GM20000 (cell line): ENCODE measurements at places on chromosomes 6 and 20.
A peak's percentile ranks its signal among the peaks of the same experiment; 100 is the strongest.

GRCh38 chr6:153758516-153758915 is 280.5 kb upstream of the OPRM1 start:
- DNase-seq = no peak

- no peak for DNase-seq
Observed at GRCh38 chr6:145271577-145271976, 463.7 kb downstream of the EPM2A start.

DNA sequence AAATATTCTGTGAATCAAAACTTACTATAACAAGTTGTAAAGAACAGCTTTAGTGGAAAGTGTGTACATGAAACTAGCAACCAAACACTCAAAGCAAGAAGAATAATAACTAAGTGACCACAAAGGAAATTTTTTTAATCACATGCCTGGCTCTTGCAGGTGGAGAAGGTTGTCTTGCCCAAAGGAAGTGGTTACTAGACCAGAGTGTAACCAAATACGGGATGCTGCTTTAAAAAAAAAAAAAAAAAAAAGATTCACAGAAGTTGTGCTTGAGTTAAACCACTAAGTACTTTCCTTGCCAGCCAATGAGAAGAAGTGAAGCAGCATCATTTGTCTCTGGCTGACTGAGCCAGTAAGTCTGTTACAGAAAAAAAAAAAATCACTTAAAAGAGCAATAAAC is 19.1 kb upstream of the HLA-DQB1 start:
- DNase-seq = peak; percentile 64

DNA sequence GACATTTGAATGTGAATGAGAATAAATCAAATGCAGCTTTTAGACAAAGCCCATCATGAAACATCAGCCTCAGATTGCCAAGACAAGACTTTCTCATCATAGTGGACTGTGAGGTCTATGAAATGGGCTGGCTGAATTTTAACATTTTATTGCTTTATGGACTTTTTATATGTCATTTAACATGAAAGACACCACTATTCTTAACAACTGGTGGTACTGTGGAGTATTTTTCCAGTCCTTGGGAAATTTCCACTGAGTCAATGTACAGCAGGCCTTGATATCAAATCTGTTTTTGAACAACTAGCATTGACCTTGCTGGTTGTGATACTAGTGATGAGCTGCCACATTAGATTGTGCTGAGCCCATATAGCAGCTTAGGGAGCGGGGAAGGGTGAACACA is 326.6 kb upstream of the CITED2 start:
- DNase-seq = no peak

DNA sequence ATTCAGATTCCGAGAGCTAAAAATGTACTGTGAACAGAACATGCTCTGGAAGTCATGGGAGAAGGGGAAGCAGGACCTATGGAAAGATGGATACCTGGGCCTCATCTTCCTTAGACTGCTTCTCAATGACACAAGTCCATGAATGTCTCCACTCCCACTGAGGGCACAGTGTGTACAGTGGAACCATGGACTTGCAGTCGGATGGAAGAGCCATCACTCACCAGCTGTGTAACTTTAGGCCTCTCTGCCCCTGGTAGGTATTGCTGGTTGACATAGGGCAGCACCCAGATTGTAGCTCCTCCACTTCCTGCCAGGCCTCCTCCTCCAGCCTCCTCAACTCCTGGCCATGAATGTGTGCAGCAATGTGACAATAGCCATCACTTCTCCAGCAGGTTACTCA is 52.5 kb downstream of the MAFB start:
- DNase-seq = no peak

DNA sequence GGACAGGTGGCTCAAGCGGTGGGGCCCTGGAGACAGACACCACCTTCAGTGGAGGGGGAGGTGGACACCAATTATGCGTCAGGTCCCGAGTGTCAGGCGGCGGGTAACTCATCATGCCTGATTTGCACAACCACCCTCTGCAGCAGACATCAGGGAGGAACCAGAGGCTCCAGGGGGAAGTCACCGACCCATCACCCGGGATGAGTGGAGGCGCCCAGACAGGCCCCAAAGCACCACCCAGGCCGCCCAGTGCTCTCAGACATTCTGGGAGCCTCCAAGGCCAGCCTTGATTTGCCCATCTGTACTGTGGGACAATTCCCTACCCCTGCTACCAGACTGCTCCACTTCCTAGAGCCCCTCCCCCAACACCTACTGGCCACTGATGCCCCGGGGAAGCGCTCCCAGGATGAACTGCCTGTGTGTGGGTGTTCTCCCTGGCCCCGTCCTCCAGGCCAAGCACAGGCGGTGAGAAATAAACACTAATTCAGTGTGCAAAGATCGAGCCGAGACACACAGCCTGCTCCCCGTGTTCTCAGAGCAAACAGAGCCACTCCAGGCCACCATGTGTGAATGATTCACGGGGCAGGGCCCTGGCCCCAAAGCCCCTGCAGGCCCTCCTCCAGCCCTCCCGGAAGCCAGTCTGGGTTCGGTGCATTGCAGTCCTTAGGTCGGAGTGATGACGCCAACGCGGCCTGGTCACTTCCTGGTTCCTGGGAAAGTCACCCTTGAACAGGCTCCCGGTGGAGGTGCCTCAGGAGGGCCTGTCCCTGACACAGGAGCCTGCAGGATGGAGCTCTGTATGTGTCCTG is 107.2 kb downstream of the ASXL1 start:
- no peak for DNase-seq

- no peak for DNase-seq
Observed at GRCh38 chr6:118768904-118769325, 117.5 kb upstream of the CEP85L start.

- DNase-seq = no peak
Observed at GRCh38 chr6:104954190-104954797, 2.6 kb upstream of the LIN28B start.

DNA sequence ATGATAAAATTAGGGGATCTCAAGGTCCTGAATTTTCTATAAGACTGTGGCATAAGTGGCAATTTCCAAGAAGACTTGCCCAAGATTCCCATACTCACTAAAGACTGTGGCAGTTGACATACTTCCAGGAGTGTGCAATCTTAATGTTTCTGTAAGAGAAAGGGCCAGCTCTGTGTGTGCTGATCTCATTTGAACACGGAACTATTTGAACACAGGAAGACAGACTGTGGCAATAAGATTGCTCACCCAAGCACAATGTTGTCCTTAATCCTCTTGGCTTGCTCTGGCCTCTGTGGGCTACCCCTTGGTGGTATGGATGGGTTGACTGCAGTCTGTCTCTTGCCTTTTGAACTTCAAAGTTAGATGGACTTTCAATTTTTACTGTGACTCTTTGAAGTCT is 151.4 kb downstream of the PHF3 start:
- DNase-seq = no peak

GRCh38 chr20:32474717-32474966 is 110.5 kb downstream of the NOL4L start:
- no peak for DNase-seq

- peak; percentile 24 for DNase-seq
Observed at GRCh38 chr6:136526196-136526930, 23.9 kb downstream of the MAP7 start.

DNA sequence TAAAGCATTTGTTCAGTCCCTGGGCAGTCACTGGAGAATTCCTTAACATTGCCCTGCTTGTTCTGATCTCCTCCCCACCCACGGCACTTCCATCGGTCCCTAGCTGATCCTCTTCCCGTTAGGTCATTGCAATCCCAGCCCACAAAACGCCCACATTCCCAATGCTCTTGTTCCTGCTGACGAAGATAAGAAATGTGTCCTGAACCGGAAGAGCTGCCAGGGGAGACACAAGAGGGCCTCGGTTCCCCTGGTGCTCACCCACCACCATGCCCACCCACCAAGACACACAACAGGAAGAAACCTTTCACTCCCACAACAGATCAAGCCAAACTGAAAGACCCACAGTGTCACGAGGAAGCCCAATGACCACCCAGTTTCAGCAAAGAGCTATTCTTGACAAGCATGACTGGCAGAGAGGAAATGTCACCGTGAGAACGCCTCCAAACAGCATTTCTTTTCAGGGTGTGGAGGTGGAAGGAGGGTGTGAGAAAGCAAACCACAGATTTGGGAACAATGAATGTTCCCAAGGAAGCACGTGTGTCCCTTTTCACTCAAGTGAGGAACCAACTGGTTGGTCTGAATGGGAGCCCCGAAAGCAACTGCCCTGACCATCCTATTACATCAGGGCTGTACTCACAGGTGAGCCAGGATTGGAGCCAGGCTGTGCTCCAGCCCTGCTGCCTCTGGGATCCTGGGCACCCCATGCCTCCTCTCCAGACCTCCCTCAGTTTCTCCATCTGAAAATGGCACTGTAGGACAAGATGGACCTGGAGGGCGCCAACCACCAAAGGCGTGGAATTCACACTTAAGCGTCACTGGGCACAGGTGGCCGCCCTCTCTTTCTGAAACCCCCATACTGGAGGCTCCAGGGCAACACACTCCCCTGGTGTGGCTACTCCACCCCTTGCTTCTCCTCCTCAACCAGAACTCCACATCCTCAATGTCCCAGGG is 97.5 kb downstream of the ZMYND8 start:
- DNase-seq = peak; percentile 67

DNA sequence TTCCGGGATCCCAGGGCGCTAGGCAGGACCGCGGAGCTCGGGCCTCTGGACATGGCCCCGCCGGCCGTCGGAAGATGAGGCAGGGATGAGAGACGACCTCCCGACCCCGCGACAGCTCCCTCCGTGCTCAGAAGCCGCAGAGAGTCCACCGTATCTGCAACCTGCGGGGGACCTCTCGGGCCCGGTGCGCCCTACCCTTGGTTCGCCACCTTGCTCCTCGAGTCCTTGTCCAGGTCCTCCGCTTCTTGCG is 301 bp downstream of the PPP1R3D start:
- DNase-seq = no peak

GRCh38 chr6:140276133-140276532 is 901.7 kb upstream of the CITED2 start:
- DNase-seq = no peak

- peak; percentile 52 for DNase-seq
Observed at GRCh38 chr20:58407966-58408557, 19.0 kb downstream of the VAPB start.

DNA sequence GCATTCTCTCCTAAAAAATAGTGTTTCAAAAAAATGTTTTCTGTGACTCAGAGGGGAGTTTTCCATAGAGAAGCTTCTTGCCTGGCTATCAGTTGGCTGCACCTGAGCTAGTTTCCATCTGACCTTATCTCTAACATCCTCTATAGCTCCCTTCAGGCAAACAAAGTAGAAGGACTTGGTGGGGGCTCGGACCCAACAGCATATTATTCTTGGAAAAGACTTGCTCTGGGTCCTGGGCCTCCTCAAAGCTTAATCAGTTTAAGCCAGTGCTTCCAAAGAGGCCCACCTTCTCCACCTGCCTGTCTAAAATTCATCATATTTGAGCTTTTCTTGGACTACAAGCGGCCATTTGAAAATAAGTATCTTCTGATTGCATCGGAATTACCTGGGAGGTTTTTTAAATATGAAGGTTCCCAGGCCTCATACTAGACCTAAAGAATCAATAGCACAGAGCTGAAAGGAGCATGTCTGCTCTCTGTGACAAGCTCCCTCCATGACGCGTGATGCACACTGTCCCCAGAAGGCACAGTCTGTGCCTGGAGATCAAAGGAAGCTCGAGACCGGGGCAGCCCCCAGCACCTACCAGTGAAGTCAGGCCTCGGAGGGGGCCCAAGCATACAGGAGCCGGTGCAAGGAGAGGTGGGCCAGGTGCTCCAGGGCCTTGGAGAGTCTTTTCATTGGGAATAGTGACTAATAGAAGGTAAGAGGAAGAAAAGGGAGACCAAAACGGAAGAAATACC is 80.6 kb upstream of the HIVEP1 start:
- no peak for DNase-seq
